ENCODE measurements at places on chromosomes 7 and 10. TPM values are rescaled to one million over a fixed set of nuclear protein-coding genes. Genes with fewer than 3 reads are reported as not detected.

The AQP1 gene
- 19.5 TPM for total RNA-seq

The MTERF1 gene
- total RNA-seq = 13.1 TPM

The PRKCQ gene
- total RNA-seq = 0.55 TPM

The PIK3CG gene
- total RNA-seq = not detected

The FAM3C gene
- total RNA-seq = 79.7 TPM

The SUN3 gene
- not detected for total RNA-seq

The RAPGEF5 gene
- total RNA-seq = 1.5 TPM

The GIMAP6 gene
- total RNA-seq = 0.30 TPM

The POU6F2 gene
- total RNA-seq = not detected

The NKX2-3 gene
- 0.89 TPM for total RNA-seq

The SLC35G1 gene
- 3.9 TPM for total RNA-seq

The SPACDR gene
- 1.5 TPM for total RNA-seq

The KMT2E gene
- 110 TPM for total RNA-seq

The KIF5B gene
- total RNA-seq = 207 TPM

The SPDYE2 gene
- not detected for total RNA-seq

The AGAP6 gene
- total RNA-seq = 4.8 TPM

The NPC1L1 gene
- not detected for total RNA-seq

The UCN3 gene
- not detected for total RNA-seq

The CLDN3 gene
- total RNA-seq = not detected

The PON1 gene
- not detected for total RNA-seq

The DIP2C gene
- 19.0 TPM for total RNA-seq

The FOXI2 gene
- total RNA-seq = not detected

The DCLRE1A gene
- 4.2 TPM for total RNA-seq

The NEBL gene
- under 0.01 TPM for total RNA-seq

The TRIM50 gene
- not detected for total RNA-seq

The TMEM196 gene
- total RNA-seq = not detected

The RASA4B gene
- total RNA-seq = 2.5 TPM

The BLNK gene
- not detected for total RNA-seq

The STEAP1B gene
- 1.5 TPM for total RNA-seq

The IKZF1 gene
- not detected for total RNA-seq

The HMX3 gene
- not detected for total RNA-seq

The GPNMB gene
- 37.2 TPM for total RNA-seq

The CRHR2 gene
- not detected for total RNA-seq

The MAGI2 gene
- 16.0 TPM for total RNA-seq

The PYROXD2 gene
- 12.5 TPM for total RNA-seq

The RADIL gene
- 1.2 TPM for total RNA-seq

The POLR1F gene
- total RNA-seq = 13.7 TPM

The SH2B2 gene
- 4.7 TPM for total RNA-seq
